Effector memory CD4-positive, alpha-beta T cell (primary cell): ENCODE measurements at places on chromosomes 2 and 18.

- H3K4me1 ChIP-seq = peaks cover 39% of the 10 kb centered on the region
- peak overlapping the region; percentile 98 for H3K27ac ChIP-seq
- DNase-seq = peak; percentile 72
- peak overlapping the region; percentile 67 for H3K4me3 ChIP-seq
- H3K36me3 ChIP-seq = no peaks in the 10 kb centered on the region
Observed at GRCh38 chr2:160406591-160407392, 86.8 kb downstream of the RBMS1 start.

DNA sequence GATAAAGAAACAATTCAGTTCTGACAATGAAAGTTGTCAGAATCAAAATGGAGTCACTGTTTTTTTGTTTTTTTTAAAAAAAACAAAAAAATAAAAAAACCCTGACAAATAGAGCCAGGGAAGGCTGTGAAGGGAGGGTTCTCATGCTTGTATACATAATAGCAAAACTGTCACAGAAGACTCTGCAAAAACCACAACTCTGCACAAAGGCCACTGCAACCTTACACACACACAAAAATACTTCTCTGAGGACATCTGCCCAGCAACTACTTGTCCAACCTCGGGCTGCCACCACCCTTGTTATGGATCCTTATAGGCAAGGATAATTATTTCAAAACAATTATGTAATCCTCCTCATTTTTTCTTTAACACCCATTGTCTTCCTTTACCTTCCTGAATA is 41.9 kb upstream of the C2orf66 start:
- H3K4me1 ChIP-seq = no peaks in the 10 kb centered on the region
- no peak overlapping the region for H3K27ac ChIP-seq
- peaks cover 5% of the 10 kb centered on the region for H3K36me3 ChIP-seq
- no peaks in the 10 kb centered on the region for H3K27me3 ChIP-seq
- no peak overlapping the region for H3K4me3 ChIP-seq

GRCh38 chr18:23631746-23632145 is 31.0 kb downstream of the ANKRD29 start:
- no peaks in the 10 kb centered on the region for H3K4me1 ChIP-seq
- DNase-seq = no peak
- no peak overlapping the region for H3K27ac ChIP-seq
- no peaks in the 10 kb centered on the region for H3K27me3 ChIP-seq

GRCh38 chr2:70994009-70994698 is 519 bp downstream of the TEX261 start:
- H3K27me3 ChIP-seq = no peaks in the 10 kb centered on the region
- peak; percentile 24 for DNase-seq
- H3K27ac ChIP-seq = peak overlapping the region; percentile 77
- peaks cover 14% of the 10 kb centered on the region for H3K4me1 ChIP-seq

GRCh38 chr2:207925601-207926000 is 99.7 kb downstream of the PLEKHM3 start:
- H3K4me3 ChIP-seq = no peak overlapping the region
- no peaks in the 10 kb centered on the region for H3K36me3 ChIP-seq

DNA sequence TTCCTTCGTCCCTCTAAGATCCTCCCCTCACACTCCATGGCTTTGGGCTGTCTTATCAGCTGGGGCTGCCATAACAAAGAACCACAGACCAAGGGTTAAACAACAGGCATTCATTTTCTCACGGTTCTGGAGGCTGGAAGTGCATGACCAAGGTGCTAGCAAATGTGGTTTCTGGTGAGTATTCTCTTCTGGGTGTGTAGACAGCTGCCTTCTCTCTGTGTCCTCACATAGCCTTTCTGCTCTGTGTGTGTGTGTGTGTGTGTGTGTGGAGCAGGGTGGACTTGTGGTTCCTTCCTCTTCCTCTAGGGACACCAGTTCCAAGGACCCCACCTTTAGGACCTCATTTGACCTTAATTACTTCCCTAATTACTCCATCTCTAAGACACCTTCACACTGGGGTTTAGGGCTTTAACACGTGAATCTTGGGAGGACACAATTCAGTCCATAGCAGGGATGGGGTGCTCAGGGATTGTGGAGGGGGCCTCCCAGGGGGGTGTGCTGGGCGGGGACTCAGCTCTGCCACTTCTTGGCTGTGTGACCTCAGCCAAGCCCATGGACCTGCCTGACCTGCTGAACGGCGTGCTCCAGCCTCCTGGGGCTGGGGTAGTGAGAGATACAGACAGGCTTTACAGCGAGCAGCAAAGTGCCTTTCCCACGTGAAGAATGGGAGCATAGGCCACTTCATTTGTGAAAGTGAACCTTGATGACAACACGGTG is 38.0 kb downstream of the ACKR3 start:
- no peak overlapping the region for H3K27ac ChIP-seq
- H3K27me3 ChIP-seq = peaks cover 8% of the 10 kb centered on the region
- no peaks in the 10 kb centered on the region for H3K4me1 ChIP-seq

DNA sequence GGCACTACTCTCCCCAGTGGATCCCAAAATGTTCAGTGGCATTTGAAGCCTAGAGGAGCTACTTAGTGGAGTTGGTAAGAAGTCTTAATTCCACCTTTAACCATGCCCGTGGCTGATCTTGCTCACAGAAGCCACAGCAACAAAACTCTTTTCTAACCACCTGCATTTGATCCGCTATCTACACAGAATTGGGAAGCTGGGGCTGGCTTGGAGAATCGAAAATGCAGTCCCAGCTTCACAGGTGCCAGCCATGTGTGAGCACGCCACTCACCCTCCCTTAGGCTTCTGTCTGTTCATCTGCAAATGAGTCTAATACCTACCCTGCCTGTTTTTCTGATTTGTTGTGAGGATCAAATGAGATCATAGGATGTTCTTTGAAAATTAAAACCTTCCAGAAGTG is 182.6 kb downstream of the BCL11A start:
- no peaks in the 10 kb centered on the region for H3K4me1 ChIP-seq
- H3K27ac ChIP-seq = no peak overlapping the region
- H3K4me3 ChIP-seq = no peak overlapping the region
- DNase-seq = no peak
- H3K36me3 ChIP-seq = no peaks in the 10 kb centered on the region

DNA sequence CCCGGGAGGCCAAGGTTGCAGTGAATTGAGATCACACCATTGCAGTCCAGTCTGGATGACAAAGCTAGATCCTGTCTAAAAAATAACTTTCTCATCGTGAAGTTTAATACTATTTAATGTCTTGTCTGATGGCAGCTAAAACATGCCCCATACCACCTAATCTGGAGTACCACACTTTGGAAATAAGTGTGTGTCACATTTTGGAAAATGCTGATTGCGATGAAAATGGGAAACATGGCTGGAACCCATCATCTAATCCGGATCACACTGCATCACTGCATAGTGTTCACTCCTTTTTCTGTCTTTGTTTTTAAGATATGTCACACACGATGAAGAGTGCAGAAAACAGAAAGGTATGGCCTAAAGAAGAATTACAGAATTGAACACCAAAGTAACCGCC is 31.2 kb upstream of the ALPP start:
- H3K4me3 ChIP-seq = no peak overlapping the region
- H3K27me3 ChIP-seq = peaks cover 18% of the 10 kb centered on the region
- H3K4me1 ChIP-seq = peaks cover 22% of the 10 kb centered on the region
- H3K36me3 ChIP-seq = no peaks in the 10 kb centered on the region

- H3K27ac ChIP-seq = no peak overlapping the region
- H3K4me1 ChIP-seq = no peaks in the 10 kb centered on the region
- no peak for DNase-seq
Observed at GRCh38 chr18:73843455-73843854, 304.2 kb downstream of the FBXO15 start.

GRCh38 chr2:28345619-28346018 is 47.0 kb upstream of the FOSL2 start:
- no peak overlapping the region for H3K4me3 ChIP-seq
- H3K27me3 ChIP-seq = no peaks in the 10 kb centered on the region
- peaks cover 28% of the 10 kb centered on the region for H3K4me1 ChIP-seq
- no peak for DNase-seq
- no peaks in the 10 kb centered on the region for H3K36me3 ChIP-seq
- H3K27ac ChIP-seq = no peak overlapping the region

- no peaks in the 10 kb centered on the region for H3K4me1 ChIP-seq
- DNase-seq = no peak
- peaks cover 7% of the 10 kb centered on the region for H3K36me3 ChIP-seq
- H3K27ac ChIP-seq = no peak overlapping the region
- H3K27me3 ChIP-seq = no peaks in the 10 kb centered on the region
Observed at GRCh38 chr18:35326695-35327387, 17.4 kb downstream of the ZNF24 start.

DNA sequence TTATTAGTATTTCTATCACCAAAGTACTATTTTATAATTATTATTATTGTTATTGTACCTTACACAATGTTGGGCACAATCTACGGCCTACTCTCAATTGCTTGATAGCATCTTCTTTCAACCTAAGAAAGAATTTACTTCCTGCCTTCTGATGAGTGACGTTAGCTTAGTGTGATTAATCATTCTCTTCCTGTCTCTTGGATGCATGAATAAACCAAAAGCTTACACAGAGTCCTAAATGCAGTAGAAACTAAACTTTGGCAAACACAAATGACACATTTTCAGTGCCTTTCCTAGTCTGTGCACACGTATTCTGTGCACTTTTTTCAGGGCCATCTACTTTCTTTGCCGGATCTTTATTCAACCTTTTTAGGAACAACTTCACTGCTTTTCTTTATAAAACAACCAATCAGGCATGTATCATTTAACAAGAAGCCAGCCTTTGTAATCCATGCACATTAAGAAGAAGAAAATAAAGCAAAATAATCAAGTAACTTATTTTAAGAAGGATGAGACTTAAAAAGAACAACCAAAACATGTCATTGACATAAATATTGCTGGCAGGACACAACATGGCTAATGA is 19.1 kb downstream of the TRAK2 start:
- H3K4me3 ChIP-seq = no peak overlapping the region
- peak overlapping the region; percentile 40 for H3K27ac ChIP-seq
- no peak for DNase-seq
- no peaks in the 10 kb centered on the region for H3K27me3 ChIP-seq
- peaks cover 25% of the 10 kb centered on the region for H3K4me1 ChIP-seq

GRCh38 chr2:178928077-178928476 is 120.9 kb upstream of the TTN start:
- H3K4me1 ChIP-seq = no peaks in the 10 kb centered on the region
- no peak overlapping the region for H3K27ac ChIP-seq
- no peaks in the 10 kb centered on the region for H3K36me3 ChIP-seq
- H3K27me3 ChIP-seq = no peaks in the 10 kb centered on the region
- H3K4me3 ChIP-seq = no peak overlapping the region
